Progenitor cell of endocrine pancreas (in vitro differentiated cells): ENCODE measurements at places on chromosomes 2 and 18.

DNA sequence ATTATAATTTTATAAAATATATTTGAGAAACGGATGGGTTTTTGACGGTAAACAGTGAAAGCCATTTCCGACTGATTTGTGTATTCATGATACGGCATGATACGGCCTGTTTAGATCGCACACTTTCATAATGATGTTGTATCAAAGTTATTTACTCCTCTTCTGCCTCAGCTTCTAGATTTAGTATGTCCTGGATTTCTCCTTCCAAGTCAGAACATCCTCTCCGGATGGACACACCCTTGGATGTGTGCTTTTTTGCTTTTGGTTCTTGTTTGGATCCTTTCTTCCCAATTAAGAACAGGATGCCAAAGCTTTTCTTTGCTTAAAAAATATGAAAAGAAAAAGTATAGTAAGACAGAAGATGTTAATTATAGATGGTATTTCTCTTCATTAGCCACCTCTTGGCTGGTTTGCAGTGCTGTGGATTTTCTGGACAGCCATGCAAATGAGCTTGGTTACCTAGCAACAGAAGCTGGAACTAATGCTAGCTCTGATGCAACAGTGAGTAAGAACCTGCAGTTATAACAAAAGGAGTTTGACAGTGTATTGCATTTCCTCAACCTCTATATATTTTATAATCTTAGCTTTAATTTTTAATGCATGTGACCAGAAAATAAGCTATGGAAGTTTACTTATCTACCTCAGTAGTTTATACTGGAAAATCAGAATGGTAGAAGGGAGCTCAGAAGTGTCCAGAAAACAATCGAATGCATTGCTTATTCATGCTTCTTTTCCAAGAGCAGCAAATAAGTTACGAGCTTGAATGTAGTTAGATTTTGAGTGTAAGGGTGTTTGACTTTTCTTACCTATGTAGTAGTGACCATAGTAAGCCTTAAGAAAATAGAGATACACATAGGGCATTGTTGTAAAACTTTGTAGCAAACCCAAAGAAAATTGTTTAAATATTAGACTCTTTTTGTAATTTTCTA is 27.9 kb downstream of the RMND5A start:
- H3K36me3 ChIP-seq = peaks cover 37% of the 10 kb centered on the region
- H3K4me1 ChIP-seq = no peaks in the 10 kb centered on the region
- H3K27me3 ChIP-seq = no peaks in the 10 kb centered on the region
- DNase-seq = no peak
- no peak overlapping the region for H3K4me3 ChIP-seq

GRCh38 chr2:231930593-231931281 is 4.5 kb upstream of the NPPC start:
- no peak for DNase-seq
- no peak overlapping the region for H3K4me3 ChIP-seq
- peaks cover 4% of the 10 kb centered on the region for H3K4me1 ChIP-seq
- H3K27ac ChIP-seq = no peak overlapping the region

- no peaks in the 10 kb centered on the region for H3K36me3 ChIP-seq
- no peak for DNase-seq
Measured at GRCh38 chr2:231613331-231613662, 20.6 kb downstream of the TEX44 start.

- no peaks in the 10 kb centered on the region for H3K36me3 ChIP-seq
- no peaks in the 10 kb centered on the region for H3K27me3 ChIP-seq
- peaks cover 5% of the 10 kb centered on the region for H3K4me1 ChIP-seq
- no peak overlapping the region for H3K27ac ChIP-seq
- no peak for DNase-seq
Measured at GRCh38 chr2:47617028-47617427, 165.9 kb upstream of the MSH6 start.

- no peaks in the 10 kb centered on the region for H3K27me3 ChIP-seq
- DNase-seq = no peak
- no peak overlapping the region for H3K27ac ChIP-seq
- no peak overlapping the region for H3K4me3 ChIP-seq
- no peaks in the 10 kb centered on the region for H3K4me1 ChIP-seq
Measured at GRCh38 chr2:145464866-145465265, 944.9 kb upstream of the ZEB2 start.

DNA sequence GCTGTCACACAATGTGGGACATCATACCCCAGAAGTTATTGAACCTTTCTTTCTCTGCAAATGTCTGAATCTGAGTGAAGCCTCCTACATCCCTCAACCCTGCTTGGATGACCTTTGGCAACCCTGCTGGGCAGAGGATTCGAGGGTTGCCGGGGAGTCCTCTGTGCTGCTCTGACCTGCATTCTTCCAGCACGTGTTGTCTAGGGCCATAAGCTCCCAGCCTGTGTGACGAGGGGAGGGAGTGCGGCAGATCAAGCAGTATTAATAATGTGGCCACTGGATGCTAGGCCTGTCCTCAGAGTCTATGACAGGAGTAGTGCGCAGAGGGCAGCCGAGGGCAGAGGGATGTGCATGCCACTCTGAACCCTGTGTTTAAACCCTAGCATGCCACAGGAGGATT is 58.8 kb downstream of the RPL37A start:
- no peaks in the 10 kb centered on the region for H3K36me3 ChIP-seq
- H3K27me3 ChIP-seq = peaks cover 4% of the 10 kb centered on the region
- H3K4me3 ChIP-seq = no peak overlapping the region

GRCh38 chr18:36993068-36993467 is 164.1 kb downstream of the KIAA1328 start:
- no peak overlapping the region for H3K27ac ChIP-seq
- no peaks in the 10 kb centered on the region for H3K27me3 ChIP-seq
- H3K4me3 ChIP-seq = no peak overlapping the region
- DNase-seq = no peak
- peaks cover 2% of the 10 kb centered on the region for H3K36me3 ChIP-seq

DNA sequence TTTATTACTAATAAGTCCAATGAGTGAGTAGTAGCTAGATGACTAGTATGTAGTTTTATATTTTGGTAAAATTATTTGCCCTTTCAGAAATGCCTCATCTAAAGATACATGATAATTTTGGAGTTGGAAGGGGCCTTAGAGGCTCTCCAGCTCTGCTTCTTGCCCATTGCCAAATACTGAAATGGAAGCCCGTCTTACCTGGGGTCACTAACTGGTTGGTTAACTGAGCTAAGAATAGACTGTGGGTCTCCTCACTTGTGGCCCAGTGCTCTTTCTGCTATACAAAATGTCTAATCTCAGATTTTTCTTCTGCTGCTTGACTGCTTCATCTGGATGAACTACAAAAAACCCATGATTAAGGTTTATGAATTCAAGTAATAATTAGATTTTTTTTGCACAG is 67.1 kb downstream of the CLIP4 start:
- H3K36me3 ChIP-seq = peaks cover 5% of the 10 kb centered on the region
- no peak overlapping the region for H3K27ac ChIP-seq
- no peak for DNase-seq
- H3K4me3 ChIP-seq = no peak overlapping the region
- no peaks in the 10 kb centered on the region for H3K4me1 ChIP-seq

GRCh38 chr2:234189230-234189629 is 138.7 kb downstream of the SPP2 start:
- H3K36me3 ChIP-seq = no peaks in the 10 kb centered on the region
- DNase-seq = no peak
- H3K4me1 ChIP-seq = no peaks in the 10 kb centered on the region

DNA sequence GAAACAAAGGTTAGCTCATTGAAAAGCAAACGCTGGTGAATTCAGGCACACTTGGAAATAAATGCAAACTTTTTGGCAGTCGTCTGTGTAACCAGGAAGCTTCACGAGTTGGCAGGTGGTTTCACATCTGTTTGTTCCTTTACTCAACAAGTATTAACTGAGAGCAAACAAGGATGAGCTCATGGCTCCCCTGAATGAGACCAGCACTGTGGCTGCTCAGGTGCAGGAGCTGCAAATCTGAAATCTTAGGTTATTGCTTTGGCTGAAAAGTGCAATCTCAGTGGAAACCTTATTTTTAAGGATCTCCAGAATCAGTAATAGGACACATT is 46.3 kb downstream of the SH3RF3 start:
- H3K27ac ChIP-seq = no peak overlapping the region
- no peaks in the 10 kb centered on the region for H3K36me3 ChIP-seq
- H3K27me3 ChIP-seq = peaks cover 16% of the 10 kb centered on the region
- no peak overlapping the region for H3K4me3 ChIP-seq
- peaks cover 7% of the 10 kb centered on the region for H3K4me1 ChIP-seq
- DNase-seq = no peak

DNA sequence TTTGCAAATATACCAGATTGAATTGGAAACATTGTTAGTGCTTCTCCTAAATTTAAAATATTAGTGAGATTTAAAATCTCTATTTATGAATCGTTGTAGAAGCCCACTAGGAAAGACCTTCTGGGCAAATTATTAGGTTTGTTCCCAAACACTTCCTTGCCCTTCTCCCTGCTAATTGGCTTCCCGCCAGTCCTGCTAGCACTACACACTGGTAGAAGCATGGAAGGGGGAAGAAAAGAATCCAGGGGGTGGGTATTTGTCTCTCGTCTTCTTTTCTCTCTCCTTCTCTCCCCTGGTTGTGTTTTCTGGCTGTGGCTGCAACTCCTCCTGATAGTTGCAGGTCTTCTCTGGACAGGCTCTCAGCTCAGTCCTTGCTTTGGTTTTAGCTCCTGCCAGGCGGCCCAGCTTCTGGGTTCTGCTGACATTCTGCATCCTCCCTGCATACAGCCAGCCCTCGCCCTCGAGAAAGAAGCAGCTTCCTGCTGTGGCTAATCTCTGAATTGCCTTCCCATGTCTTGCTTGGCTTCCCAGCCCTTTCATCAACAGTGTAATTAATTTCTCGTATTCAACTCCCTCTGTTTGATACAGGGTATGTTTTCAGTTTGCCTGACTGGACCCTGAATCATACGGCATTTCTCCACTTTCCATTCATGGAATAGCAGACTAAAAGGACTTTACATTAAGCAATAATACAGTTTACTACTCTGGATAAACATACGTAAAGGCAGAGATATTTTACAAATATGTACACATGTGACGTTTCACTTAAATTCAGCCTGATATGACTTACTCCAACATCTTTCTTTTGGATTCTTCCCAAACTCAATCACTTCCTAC is 6.9 kb upstream of the PARD3B start:
- H3K36me3 ChIP-seq = no peaks in the 10 kb centered on the region
- H3K4me1 ChIP-seq = no peaks in the 10 kb centered on the region
- H3K27ac ChIP-seq = no peak overlapping the region
- peaks cover 3% of the 10 kb centered on the region for H3K27me3 ChIP-seq
- H3K4me3 ChIP-seq = no peak overlapping the region

DNA sequence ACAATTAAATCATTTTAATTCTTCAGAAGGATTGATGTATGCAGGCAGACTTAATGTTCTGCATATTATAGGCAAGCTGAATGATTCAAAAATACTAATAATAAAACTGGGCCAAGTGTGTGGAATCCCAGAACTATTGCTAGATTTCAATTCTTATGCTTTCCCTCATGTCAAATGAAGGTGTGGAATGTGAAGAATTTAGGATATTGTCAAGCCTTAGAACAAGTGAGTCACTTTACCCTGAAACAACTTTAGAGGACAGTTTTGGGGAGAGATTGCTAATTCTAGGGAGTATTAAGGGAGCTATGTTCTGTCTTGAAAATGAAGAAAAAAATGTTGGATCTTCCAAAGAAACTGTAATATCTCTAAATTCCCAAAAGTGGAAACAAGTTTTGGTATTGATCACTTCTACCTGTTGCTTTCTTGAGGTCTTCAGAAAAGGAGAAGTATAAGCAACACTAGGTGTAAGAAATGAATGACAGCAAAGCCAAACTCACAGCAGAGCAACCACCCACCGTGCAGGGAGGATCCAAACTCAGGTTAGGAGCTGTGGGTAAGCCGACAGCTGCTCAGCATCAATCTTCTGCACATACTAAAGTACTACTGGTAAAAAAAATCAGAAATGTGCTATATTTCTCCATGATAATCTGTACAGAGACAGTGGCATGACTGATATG is 818.1 kb downstream of the SLC4A3 start:
- no peaks in the 10 kb centered on the region for H3K4me1 ChIP-seq
- no peaks in the 10 kb centered on the region for H3K36me3 ChIP-seq
- no peak overlapping the region for H3K27ac ChIP-seq
- no peak for DNase-seq

GRCh38 chr2:229674830-229675530 is 39.4 kb downstream of the DNER start:
- peaks cover 52% of the 10 kb centered on the region for H3K27me3 ChIP-seq
- no peaks in the 10 kb centered on the region for H3K4me1 ChIP-seq
- no peak overlapping the region for H3K4me3 ChIP-seq
- H3K36me3 ChIP-seq = no peaks in the 10 kb centered on the region
- DNase-seq = no peak

DNA sequence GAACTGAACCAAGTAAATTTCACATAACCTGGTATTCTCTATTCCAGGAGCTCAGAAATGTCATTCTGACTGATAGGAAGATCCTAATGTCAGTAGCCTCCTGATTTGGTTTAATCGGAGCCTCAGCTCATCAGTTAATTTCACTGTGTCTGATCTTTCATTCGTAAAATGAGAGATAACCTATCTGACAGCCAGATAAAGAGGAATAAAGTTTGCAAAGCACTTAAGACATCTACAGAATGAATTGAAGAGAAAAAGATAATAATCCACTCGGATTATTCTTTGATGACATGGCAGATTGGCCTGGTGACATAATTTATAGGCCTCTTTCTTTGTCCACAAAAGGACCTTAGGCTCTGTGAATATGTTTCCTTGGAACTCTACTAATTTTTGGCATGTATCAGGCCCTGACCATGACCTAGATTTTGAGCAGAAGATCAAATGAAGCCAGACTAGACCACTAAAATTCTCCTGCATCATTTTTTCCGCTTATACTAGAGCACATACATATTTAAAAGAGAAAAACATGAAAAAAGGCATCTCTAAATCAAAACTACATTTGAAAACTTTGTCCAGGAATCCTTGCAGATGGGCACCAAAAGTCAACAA is 312.4 kb downstream of the MTX2 start:
- no peak overlapping the region for H3K27ac ChIP-seq
- H3K27me3 ChIP-seq = no peaks in the 10 kb centered on the region
- H3K36me3 ChIP-seq = no peaks in the 10 kb centered on the region
- peaks cover 29% of the 10 kb centered on the region for H3K4me1 ChIP-seq
- H3K4me3 ChIP-seq = no peak overlapping the region

DNA sequence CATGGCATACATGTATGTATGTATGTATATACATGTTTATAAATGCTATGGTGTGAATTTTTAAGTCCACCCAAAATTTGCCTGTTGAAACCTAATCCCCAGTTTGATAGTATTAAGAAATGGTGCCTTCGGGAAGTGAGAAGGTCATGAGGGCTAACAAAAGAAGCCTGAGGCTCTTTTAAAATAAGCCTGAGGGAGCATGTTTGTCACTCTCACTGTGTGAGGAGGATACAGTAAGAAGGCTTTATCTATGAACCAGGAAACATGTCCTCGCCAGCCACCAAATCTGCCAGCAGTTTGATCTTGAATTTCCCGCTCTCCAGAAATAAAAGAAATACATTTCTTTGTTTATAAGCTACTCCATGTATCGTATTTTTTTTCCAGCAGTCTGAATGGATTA is 163.0 kb upstream of the LINC00305 start:
- no peaks in the 10 kb centered on the region for H3K36me3 ChIP-seq
- peaks cover 3% of the 10 kb centered on the region for H3K4me1 ChIP-seq
- no peak for DNase-seq

DNA sequence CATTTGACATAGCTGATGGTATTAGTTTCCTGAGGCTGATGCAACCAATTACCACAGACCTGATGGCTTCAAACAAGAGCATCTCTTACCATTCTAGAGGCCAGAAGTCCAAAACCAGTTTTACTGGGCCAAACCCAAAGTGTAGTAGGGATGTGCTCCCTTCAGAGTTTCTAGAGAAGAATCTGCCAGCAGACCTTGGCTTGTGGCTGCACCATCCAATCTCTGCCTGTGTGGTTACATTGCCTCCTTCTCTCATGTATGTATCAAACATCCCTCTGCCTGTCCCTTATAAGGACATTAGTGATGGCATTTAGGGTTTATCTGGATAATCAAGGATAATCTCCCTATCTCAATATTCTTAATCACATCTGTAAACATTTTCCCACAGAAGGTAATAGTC is 4.5 kb upstream of the SNRNP27 start:
- no peak for DNase-seq
- no peaks in the 10 kb centered on the region for H3K27me3 ChIP-seq
- H3K27ac ChIP-seq = no peak overlapping the region
- H3K4me3 ChIP-seq = no peak overlapping the region
